ENCODE measurements at places on chromosomes 2 and 18. TPM values are rescaled to one million over a fixed set of nuclear protein-coding genes. Genes with fewer than 3 reads are reported as not detected.

Gene RNF25
- total RNA-seq: 23.6 TPM

Gene MARS2
- total RNA-seq: 23.1 TPM

Gene RAMP1
- total RNA-seq: 17.6 TPM

Gene SCTR
- total RNA-seq: not detected

Gene IL1A
- total RNA-seq: 9.4 TPM

Gene TUBA4B
- not detected for total RNA-seq

Gene EFR3B
- total RNA-seq: 0.12 TPM

Gene PLEK
- total RNA-seq: 0.62 TPM

Gene C1QL2
- not detected for total RNA-seq

Gene IL1F10
- total RNA-seq: not detected
